ENCODE measurements at places on chromosomes 7 and 10.

DNA sequence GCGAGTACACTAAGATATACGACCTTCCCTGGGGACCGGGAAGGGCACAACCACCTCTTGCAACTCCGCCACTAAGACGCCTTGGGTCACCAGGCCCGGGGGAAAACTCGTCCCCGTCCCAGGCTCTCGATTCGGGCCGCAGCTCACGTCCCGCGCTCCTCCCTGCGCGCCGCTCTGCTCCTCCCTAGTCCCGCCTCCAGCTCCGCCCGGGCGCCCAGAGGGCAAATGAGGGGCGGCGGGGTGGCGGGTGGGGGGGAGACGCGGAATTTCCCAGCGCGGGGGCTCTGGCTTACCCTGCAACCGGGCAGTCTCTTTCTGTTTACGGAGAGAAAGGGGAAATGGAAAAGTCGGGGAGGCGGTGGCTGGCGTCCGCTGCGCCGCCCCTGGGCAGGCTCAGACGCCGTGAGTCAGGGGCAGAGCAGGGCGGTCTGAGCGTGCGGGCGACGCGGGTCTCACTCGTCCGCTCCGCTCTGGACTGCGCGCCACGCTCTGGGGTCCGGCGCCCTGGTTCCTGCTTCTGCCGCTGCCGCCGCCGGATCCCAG, at the start of gene MAP3K8:
Gene MAP3K8, plus strand, starts transcription at position 455 of the 543 bp plus-strand sequence. CDS start 4,755 bp downstream, outside the sequence.
- peak; percentile 90 for DNase-seq

GRCh38 chr7:35596061-35596460, 98.9 kb downstream of the HERPUD2 start:
- no peak for DNase-seq

DNA sequence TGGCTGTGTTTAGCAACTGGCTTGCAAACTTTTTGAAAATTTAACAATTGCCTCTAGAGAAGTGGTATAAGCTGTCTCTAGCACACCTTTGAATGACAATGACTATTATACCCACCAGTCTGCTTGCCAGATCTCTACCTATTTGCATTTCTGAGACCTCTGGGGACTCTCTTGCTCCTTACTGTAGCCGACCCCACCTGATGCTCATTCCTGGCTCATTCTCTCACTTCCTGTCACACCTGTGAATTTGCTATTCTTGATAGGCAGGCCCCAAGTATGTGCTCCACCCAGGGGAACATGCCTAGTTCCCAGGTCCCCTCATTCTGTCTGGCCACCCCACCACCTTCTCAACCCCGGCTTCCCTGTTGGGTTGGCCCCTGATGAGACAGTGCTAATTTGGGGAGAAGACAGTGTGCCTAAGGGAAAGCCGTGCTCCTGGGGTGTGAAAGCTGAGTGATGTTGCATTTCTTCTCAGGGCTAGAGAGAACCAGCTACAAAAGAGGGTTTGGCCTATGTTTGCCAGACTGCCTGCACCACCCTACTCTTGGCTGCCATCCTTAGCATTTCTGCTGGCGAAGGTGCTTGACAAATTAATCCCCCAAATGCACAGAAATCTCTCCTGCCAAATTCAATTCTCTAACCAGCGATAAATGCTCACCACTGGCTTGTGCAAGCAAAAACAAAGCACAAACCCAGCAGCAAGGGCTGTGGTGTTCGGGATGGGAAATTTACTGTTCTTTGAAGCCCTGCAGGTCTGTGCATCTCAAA, 138.2 kb downstream of the RPS24 start:
- no peak for DNase-seq

DNA sequence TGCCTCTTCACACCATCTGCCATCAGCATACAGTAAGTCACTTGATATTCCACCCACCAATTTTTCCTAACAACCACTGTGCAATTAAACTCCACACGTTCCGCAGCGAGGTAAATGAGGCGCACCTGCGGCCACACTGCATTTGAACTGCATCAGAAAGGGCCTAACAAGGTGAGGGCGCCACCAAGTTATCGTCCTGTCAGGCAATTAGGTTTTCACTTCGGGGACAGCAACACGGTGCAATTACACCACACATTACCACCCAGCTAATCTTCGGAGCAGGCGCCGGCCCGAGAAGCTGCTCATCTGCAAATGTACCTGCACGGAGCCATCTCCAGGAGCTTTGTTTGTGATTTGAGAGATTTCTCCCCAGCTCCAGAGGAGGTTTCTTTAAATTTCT, 84.4 kb downstream of the EBF3 start:
- DNase-seq: no peak

DNA sequence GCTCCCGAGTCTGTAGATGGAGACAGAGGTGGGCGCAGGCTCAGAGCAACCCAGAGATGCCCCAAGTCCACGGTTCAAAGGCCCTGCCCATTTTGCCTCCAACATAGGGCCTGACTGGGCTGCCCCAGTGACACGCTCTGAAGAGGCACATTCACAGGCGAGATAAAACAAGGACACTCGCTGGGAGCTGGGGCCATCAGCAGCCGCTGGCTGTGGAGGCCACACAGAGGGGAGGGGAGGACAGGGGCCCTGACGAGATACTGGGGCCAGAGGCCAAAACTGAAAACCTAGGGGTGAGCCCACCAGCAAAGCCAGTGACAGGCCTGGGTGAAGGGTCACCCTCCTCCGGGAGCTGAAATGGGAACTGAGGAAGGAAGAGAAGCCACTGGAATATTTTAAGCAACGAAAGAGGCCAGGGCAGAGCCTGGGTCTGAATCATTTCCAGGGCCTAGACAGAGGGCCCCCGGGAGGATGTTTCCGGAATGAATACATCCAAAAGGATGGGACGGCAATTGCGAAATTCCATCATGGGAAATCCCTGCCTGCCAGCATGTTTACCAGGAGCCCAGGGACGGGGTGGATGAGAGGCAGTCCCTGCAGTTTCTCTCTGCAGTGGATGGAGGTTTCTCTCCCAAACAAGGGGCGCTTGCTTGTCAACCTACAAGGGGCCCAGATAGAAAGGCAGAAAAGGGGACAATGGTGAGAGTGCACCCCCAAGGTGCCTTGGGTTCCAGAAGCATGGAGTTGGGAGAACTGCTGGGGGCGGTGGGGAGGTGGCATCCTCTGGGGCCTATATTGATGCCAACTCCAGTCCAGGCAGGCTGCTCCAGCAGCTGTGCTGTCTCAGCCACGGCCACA, 29.0 kb upstream of the HSPA12A start:
- DNase-seq: no peak

DNA sequence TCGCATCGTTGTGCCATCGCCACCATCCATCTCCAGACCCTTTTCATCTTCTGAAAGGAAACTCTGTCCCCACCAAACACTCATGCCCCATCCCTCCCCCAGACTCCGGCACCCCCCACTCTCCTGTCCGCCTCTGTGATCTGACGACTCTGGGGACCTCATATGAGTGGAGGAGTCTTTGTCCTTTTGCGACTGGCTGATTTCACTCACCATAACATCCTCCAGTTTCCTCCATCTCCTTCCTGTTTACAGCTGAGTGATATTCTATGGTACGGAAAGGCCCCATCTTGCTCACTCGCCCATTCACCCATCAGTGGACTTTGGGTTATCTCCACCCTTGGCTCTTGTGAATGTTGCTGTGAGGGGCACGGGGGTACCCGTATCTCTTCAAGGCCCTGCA, 11.8 kb upstream of the INSIG1 start:
- no peak for DNase-seq

DNA sequence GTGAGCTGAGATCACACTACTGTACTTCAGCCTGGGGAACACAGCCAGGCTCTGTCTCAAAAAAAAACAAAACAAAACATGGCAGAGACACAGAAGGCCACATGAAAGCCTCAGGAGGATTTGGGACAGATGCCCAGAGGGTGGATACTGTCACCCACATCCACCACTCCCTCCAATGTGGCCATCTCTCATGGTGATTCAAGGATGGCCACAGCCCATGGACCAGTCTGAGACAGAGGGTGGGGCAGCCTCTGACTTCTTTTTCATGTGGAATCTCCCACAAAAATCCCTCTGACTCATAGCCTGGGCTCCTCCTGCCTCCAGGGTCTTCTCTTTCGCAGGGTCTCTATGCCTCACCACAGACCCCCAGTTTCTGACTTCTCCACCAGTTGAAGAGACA, 59.0 kb upstream of the GTF2I start:
- DNase-seq: no peak

GRCh38 chr10:131644289-131644688, 256.5 kb upstream of the PPP2R2D start:
- no peak for DNase-seq

- no peak for DNase-seq
Measured at GRCh38 chr7:107014387-107015023, 30.0 kb upstream of the PRKAR2B start.

- DNase-seq: no peak
Measured at GRCh38 chr7:80651471-80651870, 13.0 kb downstream of the CD36 start.

GRCh38 chr7:155570171-155570958, 24.0 kb upstream of the CNPY1 start:
- DNase-seq: no peak

- no peak for DNase-seq
Measured at GRCh38 chr10:120650705-120651399, 193.8 kb downstream of the PLPP4 start.

DNA sequence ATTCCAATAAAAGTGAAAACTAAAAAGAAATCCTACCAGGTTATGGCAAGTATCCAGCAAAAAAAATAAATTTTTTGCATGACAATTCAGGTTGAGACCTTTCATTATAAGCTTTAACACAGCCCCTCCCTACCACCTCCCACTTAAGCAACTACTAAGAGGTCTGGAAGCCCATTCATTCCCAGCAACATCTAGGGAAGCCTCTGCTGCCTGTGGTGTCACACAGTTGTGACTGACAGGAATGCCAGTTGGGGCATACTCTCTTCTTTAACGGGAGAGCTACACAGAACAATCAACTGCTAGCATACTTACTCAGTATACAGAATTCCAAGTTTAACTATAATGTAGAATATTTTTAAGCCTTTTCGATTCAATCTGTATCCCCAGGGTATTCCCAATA, 27.8 kb downstream of the ABI1 start:
- no peak for DNase-seq

- DNase-seq: no peak
Measured at GRCh38 chr10:20970708-20971107, 73.6 kb upstream of the NEBL start.

DNA sequence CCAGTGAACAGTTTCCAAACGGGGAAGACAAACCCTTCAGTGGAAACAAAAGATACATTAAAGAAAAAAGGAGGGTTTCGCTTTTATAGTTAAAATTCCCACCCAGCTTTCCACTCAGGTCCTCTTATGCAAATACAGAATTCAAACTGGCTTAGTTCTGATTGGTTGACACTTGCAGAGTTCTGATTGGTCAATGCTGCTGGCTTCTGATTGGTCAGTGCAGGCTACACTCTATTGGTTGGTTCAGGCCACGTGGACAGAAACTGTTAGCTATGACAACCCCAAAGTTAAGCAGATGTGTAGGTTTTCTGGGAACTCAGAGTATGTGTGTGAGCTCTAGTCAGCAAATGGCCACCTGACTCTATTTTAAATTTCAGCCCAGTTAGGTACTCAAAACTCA, 80.0 kb downstream of the FBXL13 start:
- DNase-seq: no peak

DNA sequence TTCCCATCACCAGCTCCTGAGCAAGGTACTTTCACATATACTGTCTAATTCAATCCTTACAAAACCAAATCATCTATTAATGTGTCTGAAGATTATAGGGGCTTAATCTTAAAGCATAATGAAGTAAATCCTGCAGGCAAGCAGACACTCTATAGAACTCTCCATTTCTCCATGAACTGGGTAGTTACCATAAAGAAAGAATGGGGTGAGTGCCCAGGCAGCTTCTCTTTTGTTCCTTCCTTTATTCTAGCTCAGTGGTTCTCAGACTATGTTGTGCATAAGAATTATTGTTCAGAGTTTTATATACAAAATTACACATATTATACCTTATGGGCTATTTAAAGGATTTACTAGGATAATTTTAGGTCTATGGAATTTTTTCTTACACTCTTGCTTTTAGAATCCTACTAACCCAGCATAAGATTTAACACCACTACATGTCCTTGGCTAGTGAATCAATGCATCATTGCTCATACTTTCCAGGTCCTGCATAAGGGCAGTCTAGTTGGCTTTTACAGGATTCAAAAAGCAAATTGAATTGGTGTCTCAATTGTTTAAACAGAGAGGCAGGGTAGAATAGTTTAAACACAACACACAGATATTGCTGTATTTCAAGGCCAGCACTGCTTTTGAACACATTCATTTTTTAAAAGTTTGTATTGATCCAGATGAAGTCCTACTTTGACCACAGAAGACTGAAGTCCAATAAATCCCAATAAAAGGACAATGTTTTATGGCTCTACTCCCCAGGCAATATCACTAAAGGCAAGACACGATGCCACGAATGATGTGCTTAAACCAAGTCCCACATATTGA, 12.9 kb downstream of the SGCE start:
- no peak for DNase-seq

- DNase-seq: no peak
Measured at GRCh38 chr10:78923647-78924318, 145.0 kb upstream of the ZMIZ1 start.

- no peak for DNase-seq
Measured at GRCh38 chr7:140364819-140365218, 33.5 kb downstream of the SLC37A3 start.

GRCh38 chr7:27822245-27822644, 82.3 kb downstream of the TAX1BP1 start:
- no peak for DNase-seq

DNA sequence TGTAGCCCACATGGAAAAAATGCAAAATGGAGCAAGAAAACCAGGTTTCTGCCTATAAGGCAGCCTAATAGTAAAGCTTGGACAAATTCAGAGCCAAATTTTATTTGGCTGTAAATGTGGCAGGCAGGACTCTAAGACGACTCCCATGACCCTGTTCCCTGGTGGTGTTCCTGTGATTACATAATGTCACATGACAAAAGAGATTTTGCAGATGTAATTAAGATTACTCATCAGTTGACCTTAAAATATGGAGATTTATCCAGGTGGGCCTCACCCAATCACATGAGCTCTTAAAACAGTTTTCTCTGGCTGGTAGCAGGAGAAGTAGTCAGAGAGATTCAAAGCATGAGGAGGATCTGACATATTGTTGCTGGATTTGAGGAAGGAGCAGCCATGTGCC, 303.1 kb upstream of the IMMP2L start:
- no peak for DNase-seq

GRCh38 chr10:3412071-3412582, 239.5 kb upstream of the PITRM1 start:
- no peak for DNase-seq

- DNase-seq: peak; percentile 57
Measured at GRCh38 chr7:144738708-144739314, 97.0 kb downstream of the TPK1 start.

GRCh38 chr10:3987143-3987974, 202.3 kb upstream of the KLF6 start:
- DNase-seq: no peak
